ENCODE measurements at places on chromosomes 4 and X. TPM values are rescaled to one million over a fixed set of nuclear protein-coding genes. Genes with fewer than 3 reads are reported as not detected.

Gene CCDC149
- total RNA-seq = 15.4 TPM

Gene XAGE1A
- total RNA-seq = not detected

Gene HSPA4L
- total RNA-seq = 45.9 TPM

Gene SGCB
- total RNA-seq = 27.0 TPM

Gene CFAP99
- total RNA-seq = 0.16 TPM

Gene DGKK
- not detected for total RNA-seq

Gene ETDB
- total RNA-seq = not detected

Measured in MCF 10A (cell line).